Stimulated activated CD4-positive, alpha-beta T cell treated with anti-CD3 and anti-CD28 coated beads, Interleukin-1b, Interleukin-23, amount 100 ng/mL, for 1 hour (primary cell): ENCODE measurements at places on chromosomes 11 and 22.

DNA sequence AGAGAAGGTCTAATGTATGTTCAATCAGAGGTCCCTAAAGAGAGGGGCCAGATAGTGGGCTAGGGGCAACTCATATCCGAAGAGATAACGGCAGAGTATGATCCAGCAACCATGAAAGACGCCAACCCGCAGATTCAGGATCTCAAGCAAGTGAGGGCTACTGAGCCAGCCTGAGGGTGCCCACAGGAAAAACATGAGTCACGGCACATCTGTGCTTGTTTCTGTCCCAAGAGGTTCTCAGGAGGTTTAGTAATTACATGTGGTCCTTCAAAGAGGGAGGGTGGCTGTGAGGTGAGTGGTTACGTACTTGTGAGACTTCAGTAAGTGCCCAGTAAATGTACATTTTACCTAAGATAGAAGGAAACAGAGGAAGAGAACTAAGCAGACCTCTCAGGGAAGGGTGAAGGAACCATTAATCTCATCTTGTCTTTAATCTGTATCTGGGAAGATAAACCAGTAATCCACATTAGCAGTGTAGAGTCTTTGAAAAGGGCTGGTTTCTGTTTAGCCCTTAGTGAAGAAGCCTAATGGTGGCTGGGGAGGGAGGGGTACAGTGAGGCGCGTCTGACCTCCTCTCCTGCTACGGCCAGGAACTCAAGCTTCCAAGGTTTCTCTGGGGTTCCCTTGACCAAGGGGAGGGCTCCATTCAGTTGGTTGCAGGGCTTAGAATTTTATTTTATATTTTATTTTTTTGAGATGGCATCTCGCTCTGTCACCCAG, 10.2 kb downstream of the SIRT3 start:
- no peak for DNase-seq

DNA sequence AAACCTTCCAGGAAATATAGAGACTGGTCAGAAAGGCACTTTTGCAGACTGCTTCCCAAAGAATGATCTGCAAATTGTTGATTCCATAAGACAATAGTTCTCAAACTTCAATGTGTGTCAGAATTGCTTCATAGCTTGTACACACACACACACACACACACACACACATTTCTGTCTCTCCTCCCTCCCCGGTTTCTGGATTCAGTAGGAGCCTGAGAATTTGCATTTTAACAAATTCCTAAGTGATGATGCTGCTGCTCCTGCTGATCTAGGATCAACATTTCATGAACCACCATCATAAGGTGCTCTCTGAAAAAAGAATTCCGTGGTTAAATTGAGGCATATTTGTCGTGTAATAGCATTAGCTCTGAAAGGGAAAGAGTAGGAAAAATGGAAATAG, 35.3 kb upstream of the FZD4 start:
- no peak for DNase-seq

DNA sequence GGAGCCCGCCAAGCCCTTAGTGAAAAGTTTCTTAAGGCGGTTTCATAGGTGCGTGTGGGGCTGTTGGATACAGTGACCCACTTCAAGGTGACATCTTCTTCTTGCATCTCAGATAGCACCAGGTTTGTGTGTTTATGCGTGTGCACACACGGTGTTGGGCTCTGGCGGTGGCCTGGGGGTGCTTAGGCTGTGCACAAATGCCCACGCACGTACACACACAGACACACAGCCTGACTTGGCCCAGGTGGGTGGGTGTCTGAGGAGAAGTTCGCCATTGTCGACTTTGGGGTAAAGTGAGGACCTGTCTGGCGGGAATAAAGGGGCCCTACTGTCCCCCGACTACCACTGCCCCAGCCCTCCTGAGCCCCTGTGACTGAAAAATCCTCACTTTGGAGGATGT, 103.8 kb downstream of the KCNQ1 start:
- DNase-seq, result no peak

- no peak for DNase-seq
These were observed 175.1 kb downstream of the CEP164 start for GRCh38 chr11:117502779-117503100.

- DNase-seq, result no peak
These were observed 7.1 kb downstream of the SAA4 start for GRCh38 chr11:18229501-18229900.

GRCh38 chr11:112318661-112319060, 58.0 kb upstream of the PLET1 start:
- no peak for DNase-seq

GRCh38 chr22:19566279-19567156, 42.3 kb upstream of the CLDN5 start:
- DNase-seq, result no peak

DNA sequence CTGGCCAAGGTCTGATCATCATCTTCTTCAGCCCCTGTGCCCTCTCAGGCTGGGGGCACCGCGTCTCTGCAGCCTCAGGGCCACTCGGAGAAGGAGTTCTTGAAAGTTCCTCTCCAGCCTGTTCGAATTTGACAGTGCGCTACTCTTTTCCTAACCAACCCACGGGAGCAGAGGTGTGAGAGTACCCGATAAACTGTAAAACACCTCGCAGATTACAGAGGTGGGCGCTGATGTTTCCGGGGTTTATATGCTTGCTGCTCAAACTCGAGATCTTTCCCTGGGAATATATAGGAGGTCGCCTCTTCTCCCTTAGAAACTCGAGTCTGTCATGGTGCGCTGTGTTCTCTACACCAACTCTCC, 515 bp downstream of the CTR9 start:
- DNase-seq, result no peak
